Daoy (cell line): ENCODE measurements at places on chromosomes 1 and 21. TPM values are rescaled to one million over a fixed set of nuclear protein-coding genes. Genes with fewer than 3 reads are reported as not detected.

- DNase-seq = no peak
Observed at GRCh38 chr1:30830537-30830936, 73.0 kb upstream of the LAPTM5 start.

DNA sequence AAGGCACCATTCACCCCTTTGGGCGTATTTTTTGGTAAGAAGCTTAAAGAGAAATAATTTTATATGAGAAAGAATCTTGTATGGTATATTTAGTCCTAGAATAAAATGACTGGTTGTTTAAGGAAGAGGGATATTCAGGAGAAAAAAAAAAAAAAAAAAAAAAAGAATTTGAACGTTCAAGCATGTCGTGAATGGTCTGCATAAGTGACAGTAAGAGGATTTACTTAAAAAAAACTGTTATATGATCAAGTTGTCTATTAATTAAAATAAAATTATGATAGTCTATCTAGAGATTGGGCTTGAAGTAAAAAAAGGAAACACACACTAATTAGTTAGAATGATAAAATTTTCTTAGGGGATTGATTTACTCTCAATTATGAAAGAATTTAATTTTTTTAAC is 11.7 kb upstream of the OR14I1 start:
- DNase-seq = no peak

GRCh38 chr1:7268983-7269382 is 483.7 kb downstream of the CAMTA1 start:
- no peak for DNase-seq

DNA sequence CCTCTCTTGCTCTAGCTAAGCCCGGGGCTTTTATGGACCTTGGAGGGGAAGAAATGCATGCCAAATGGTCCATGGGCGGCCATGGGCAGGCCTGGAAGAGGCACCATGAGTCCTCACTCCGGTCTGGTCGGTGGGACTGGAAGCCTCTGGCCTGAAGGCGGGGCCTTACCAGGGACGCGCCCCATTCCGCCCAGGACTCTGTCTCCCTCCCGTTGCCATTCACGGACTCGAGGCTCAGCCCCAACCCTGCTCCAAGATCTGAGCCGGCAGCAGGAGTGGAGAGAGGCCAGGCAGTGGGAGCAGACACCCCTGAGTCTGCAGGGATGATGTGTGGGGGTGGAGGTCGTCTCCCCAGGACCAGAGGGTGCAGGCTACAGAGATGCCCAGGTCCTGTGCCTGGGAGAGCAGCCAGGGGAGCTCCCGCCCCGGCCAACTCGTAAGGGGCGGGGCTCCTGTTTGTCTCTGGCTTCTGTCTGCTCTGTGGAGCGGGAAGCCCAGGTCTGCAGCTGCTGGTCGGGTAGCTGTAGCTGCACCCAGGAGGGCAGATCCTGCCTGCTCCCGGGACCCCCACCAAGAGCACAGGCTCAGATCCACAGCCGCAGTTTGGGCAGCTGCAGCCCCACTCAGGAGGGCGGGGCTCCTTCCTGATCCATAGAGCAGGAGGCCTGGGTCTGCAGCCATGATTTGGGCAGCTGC is 8.3 kb upstream of the KANK4 start:
- DNase-seq = no peak

DNA sequence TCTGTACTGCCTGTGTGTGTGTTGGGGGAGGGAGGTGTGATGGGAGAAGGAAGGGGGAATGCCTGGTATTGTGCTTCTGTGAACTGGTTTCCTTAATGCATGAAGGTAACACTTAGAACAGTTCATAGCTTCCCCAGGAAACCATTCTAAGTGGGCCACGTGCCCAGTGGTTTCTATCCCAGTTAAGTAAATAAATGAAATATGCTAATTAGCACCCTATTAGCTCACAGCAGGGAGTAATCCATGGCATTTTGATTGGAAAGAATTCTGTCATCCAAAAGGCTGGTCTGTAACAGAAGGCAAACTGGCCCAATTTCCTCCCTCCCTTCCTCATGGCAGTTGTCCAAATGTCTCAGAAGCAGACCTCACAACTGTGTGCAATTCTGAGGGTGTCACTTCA is 199.3 kb downstream of the TTLL7 start:
- no peak for DNase-seq

- DNase-seq = no peak
Observed at GRCh38 chr1:209723756-209724693, 19.4 kb downstream of the HSD11B1 start.

GRCh38 chr1:167821969-167822685 is 91.8 kb downstream of the ADCY10 start:
- DNase-seq = no peak

The C1orf87 gene
- not detected in 2 replicates for total RNA-seq
